ENCODE measurements at places on chromosomes 3 and 15.
A peak's percentile ranks its signal among the peaks of the same experiment; 100 is the strongest.

DNA sequence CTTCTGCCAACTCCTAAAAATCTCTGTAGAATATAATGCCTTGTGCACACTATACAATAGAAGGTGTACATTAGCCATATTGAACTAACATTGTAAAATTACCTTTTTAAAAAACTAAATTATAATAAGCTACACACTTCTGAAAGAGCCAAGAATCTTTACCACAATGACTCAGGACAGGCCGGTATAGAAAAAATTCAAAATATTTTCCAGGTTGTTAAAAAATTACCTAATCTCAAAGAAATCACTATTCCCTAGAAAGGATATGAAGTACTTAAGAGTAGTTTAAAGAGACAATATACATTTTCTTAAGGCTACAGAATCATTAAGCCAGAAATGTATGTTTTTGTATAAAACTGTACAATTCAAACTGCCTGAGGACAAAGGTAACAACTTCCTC, 48.5 kb downstream of the TJP1 start:
- no peak for DNase-seq

DNA sequence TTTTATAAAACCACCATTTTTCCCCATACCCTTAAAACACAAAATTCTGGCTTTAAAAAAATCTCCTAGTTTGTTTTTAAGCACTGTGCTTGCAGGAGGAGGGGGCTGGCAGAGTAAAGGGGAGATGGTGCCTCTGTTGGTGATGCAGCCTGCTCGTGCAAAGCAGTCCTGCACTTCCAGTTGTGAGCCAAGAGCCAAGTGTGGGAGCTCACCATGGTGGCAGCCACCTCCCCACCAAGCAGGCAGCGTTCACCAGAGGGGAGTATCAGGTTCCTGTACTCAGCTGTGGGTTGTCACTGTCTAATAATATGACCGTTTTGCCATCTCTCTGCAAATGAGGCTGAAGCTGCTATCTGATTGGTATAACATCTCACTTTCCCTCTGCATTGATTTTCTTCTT, 164.8 kb downstream of the SYNPR start:
- no peak for DNase-seq

DNA sequence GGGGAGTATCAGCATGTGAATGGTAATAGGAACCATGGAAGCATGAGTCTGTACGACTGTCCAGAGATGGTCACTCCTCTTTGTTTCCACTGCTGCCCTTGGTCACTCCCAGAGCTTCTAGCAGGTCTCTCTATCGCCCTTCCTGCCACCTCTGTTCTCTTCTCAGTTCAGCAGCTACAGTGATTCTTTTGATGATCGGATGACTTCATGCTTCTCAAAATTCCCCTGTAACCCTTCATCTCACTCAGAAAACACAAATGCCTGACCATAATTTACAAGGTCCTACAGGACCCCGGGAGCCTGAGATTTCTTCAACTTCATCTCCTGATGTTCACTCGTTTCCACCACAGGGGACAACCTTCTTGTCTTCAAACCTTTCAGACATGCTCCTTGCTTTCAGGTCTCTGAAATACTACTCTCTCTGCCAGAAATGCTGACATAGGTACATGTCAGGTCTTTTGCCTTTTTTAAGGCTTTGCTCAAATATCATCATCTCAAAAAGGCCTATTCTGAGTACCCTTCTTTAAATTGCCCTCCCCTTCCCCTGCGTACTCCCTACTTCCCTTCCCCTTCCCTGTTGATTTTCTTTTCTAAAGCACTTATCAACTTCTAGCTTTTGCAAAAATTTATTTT, 42.1 kb upstream of the BHLHE40 start:
- no peak for DNase-seq

- DNase-seq, result no peak
These were observed 938 bp downstream of the DZIP3 start for GRCh38 chr3:108590460-108590859.

- DNase-seq, result no peak
These were observed 156.2 kb downstream of the DNAJB8 start for GRCh38 chr3:128310286-128311058.

DNA sequence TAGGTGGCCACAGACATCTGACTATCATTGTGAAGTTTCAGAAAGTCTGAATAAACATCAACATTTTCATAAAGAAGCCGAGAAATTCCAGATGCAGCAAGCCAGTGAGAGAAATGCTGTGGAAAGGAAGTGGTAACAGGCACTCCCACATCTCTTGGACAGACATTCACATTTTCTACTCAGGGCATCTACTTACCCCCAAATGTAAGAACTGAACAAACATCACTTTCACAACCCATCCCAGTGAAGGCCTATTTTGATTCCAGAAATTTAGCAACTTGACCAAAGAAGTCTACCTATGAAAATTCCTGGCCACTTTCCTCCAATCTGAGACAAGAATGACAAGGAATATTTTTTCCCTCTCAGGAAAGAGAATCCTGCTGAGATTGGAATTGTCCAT, 224.8 kb upstream of the DCBLD2 start:
- DNase-seq, result no peak

GRCh38 chr3:150038830-150039229, 68.1 kb upstream of the PFN2 start:
- no peak for DNase-seq

DNA sequence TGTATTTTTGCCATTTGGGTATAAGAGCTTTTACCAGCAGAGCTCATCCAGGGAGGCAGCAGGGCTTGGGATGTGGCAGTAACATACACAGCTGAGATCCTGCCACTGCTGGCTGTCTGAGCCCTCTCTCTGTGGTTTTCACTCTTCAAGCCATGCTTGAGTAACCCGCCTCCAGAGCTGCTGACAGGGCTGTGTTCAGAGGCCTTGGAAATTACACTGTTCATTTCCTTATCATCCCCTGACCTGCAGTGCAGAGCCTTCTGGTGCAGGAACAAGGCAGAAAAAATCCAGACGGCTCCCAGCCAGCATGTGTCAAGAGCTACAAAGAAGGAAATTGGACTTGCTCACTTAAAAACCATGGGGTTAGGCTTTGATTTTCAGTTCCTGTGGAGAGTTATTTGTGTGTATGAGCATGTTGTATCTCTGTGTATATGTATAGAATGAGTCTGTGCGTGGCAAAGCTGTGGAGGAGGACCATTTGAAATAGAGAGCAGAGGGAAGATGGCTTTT, 47.0 kb downstream of the ZNF609 start:
- peak; percentile 87 for DNase-seq

DNA sequence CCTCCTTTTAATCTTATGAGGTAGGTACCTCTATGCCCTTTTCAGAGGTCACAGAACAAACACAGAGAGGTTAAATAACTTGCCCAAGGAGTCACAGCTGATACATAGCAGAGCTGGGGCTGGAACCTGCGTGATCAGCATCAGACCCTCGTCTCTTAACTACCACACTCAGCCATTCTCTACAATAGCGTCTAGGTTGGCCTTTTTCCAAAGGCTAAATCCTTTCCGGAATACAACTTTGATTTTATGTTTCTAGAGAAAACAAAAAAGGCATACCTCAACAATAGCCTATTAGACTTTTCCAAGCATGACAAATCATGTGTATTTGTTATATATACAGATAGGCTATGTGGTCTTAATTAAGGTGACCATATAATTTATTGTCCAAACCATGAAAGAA, 187.2 kb downstream of the RORA start:
- DNase-seq, result no peak

GRCh38 chr3:113038328-113038727, 47.5 kb downstream of the GTPBP8 start:
- DNase-seq, result no peak

- peak; percentile 39 for DNase-seq
These were observed 728 bp downstream of the EIF2B5 start for GRCh38 chr3:184135911-184136260.

- DNase-seq, result no peak
These were observed 127.9 kb upstream of the PFN2 start for GRCh38 chr3:150098621-150099020.

- no peak for DNase-seq
These were observed 50.0 kb downstream of the PRKAR2A start for GRCh38 chr3:48797626-48798025.

GRCh38 chr3:127568586-127568985, 21.9 kb downstream of the TPRA1 start:
- no peak for DNase-seq

GRCh38 chr3:153158961-153159735, 2.9 kb upstream of the RAP2B start:
- DNase-seq, result no peak

DNA sequence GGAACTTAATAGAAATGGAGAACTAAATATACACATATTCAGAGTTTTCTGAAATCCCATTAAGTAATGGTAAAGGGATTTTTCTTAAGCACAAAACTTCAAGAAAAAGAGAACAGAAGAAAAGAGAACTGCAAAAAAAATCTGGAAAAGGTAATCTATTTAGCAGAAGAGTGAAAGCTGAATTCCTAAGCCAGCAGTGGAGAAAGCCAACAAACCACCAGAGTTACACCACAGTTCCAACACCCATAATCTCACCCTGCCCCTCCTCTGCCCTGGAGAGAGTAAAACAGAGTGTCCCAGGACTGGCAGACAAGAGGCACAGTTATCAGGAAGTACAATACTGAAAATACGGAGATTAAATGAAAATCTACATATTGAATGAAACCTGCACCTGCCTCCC, 29.4 kb downstream of the TP53BP1 start:
- no peak for DNase-seq

DNA sequence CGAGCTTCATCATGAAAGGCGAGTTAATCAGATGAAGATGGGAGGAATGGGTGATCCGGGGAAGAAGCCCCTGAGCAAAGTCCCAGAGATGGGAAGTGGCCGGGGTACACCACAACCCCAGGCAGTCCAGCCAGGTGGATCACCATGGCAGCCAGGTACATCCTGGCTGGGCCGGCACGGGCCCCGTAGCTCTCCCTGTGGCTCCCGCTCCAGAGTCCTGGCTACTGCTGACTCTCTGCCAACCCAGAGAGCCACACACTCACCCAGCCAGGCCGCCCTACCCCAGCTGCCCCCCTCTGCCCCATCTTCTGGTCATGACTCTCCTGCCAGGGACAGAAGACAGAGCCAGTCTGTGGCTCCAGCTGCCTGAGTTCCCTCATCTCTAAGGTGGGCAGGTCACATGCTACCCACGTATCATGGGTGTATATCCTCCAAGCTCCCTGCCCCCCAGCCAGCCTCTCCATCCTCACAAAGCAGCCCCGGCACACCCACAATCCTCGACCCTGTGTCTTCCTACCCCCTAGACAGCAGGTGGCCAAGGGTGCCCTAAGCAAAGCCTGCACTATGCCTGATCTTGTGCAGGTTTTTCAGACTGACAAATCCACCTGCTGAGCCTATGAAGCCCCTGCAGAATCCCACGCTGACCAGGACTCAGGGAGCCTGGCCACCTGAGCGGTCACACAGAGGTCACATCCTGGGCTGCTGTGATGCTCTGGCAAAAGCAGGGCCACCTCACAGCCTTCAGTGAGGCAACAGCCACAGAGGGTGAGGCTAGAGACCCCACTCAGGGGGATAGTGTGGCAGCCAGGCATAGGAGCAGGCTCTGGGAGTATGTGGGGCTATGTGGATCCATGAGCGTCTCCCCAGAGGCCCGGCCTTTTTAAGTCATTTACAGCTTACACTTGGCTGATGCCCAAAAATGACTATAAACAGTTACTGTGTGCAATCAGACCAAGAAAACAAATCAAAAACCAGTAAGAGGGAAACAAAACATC, 13.2 kb downstream of the XXYLT1 start:
- DNase-seq, result peak; percentile 35

DNA sequence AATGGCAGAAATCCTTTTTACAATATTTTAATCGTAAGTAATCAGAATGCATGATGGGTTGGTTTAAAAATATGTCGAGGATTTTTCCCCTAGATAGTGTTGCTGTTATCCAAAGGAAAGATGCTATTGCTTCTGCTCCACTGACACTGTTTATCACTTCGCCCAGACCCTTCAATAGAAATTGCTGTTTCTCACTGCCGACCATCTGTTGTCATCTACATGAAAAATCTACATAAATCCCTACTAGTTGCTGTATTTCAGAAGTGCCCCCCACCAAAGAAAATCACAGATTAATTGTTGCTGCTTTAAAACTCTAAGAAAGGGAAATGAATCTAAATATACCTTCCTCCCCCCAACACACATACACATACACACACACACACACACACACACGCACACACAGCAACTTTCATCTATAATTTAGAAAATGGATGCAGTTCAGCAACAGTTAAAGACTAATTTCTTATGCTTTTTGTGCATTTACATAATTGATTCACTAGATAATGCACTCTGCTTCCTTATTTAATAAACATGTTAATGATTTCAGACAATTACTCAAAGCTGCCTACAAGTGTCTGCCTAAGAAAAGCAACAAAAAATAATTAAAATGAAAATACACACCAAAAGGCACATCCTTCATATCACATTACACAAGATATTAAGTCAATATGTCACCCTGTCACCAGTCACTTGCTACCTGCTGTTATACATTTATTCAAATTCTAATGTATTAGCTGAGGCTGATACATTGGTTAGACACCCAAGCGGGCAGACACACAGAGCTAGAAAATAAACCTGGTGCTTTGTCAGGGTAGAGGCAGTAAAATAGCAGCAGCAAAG, 82.8 kb downstream of the RORA start:
- no peak for DNase-seq

DNA sequence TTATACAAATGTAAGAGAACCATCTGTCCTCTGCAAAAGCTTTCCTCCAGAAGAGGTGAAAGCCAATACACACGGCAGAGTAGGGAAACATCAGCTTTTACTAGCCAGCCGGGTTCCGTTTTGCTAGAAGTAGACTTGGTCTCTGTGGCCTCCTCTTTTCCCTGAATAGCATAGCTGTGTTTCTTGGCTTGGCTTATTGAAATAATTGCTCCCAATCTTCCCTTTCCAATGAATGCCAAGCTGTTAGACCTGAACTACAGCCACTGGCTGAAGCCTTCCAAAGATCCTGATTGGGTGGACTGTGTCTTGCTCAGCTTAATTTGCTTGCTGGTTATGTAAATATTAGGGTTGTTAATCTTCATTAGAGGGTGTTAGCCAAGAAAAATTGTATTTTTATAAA, 157.8 kb upstream of the ROPN1 start:
- no peak for DNase-seq

- no peak for DNase-seq
These were observed 138.4 kb downstream of the MEIS2 start for GRCh38 chr15:36961956-36962355.

- DNase-seq, result no peak
These were observed 55.2 kb upstream of the TSC22D2 start for GRCh38 chr3:150352931-150353330.

GRCh38 chr3:195023576-195023975, 247.4 kb downstream of the XXYLT1 start:
- DNase-seq, result no peak

DNA sequence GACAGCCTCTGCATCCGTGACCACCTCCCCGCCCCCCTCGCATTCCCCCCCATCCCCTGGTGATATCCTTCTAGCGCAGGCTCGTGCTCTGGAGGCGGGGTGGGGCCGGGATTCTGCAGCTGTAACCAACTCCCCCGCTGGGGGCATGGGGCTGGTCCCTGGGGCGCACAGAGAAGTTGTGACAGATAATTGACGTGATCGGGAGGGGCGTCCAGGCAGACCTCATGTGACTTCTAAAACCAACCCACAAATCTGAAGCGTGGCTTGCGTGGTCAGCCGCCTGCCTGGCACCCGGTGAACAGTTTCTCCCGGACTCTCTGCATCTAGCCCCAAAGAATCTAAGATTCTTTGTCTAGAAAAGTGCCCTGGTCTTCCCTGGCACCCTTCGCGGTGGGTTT, 100.6 kb upstream of the IGF1R start:
- DNase-seq, result no peak
